ENCODE measurements at places on chromosomes 7 and 10.
A peak's percentile ranks its signal among the peaks of the same experiment; 100 is the strongest.

DNA sequence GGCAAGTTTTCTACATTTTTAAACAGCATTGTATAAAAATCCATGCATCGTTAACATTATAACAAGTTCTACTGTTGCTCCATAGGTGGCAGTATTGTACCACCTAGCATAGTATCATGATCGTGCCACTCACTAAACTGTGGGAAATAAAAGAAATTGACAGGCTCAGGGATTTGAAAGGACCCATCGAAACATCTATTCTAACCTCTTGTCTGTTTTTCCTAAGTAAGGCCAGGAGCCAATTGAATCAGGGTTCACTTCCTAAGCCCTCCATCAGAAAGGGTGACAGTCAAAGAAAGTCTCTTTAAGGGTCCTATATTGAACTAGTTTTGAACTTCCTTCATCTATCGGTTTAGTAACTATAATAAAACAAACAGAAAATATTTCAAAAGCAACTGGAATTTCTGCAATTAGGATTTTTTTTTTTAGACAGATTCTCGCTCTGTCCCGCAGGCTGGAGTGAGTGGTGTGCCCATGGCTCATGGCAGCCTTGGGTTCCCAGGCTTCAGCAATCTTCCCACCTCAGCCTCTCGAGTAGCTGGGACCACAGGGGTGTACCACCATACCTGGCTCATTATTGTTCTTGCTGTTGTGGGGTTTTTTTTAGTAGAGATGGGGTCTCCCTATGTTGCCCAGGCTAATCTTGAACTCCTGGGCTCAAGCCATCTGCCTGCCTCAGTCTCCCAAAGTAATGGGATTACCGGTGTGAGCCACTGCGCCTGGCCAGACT is 9.4 kb downstream of the HACD1 start:
- peak; percentile 67 for DNase-seq

DNA sequence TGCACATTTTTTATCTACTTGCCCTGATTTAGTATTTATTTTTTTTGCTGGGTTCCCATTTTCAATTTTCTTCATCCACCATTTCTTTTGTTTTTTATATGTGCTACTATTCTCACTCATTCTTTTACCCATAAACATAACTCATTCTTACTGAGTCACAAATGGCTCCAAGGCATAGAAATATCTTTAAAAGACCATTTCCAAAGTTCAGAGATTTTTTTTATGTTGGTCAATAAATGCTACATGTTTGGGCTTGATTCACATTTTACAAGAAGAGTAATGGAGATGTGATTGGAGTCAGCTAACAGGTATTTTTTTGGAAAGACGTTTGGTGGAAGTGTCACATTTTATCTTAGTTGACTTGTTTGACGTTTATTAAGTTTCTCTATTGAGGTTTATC is 1303.2 kb upstream of the LRRTM3 start:
- no peak for DNase-seq

DNA sequence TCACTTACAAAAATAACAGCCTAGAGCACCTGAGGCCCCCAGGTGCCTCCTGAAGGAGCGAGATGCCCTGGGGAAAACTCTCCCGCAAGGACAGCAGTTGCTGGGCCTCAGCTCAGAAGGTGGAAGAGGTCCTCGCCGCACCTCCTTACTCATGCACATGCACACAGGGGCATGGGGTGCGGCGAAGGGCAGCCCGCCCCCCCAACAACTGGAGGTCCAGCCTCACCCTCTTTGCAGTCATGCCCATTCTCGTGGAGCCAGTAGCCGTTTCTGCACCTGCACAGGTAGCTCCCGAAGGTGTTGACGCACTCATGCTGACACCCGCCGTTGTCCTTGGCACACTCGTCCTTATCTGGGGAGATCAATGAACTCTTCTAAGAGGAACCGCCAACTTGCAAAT is 19.9 kb upstream of the OPALIN start:
- DNase-seq: no peak

DNA sequence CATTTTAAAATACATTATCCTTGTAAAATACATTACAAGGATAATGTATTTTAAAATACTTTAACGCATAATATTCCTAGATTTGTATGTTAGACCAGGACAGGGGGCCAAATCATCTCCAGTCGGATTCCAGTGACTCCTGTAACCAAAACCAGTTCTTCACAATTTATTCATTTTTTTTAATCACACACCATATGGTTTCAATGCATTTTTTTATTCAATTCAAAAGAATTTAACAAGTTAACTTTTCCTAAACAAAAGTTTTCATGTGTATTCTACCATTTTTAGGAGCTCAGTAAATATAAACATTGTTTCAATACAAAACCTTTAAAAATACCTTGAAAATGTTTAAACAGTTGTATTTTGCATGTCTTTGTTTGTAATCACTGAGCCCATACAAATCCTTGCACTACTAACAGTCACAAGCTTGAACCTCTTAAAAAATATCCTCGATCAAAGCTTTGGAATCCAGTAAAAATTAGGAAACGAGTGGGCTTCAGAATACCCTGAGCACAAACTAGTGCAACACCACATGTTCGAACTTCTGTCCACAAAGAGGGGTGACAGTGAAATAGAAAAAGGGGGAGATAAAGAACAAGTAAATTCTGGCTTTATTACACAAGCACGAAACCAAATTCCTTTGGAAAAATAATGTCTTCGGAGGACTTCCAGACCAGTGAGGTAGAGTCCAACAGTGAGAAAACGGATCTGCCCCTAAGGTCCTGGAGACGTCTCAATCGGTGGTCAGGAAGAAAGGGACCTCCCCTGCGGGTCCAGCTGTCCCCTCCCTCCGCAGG is 1.6 kb downstream of the CCDC71L start:
- no peak for DNase-seq

GRCh38 chr7:94311515-94311914 is 83.2 kb upstream of the COL1A2 start:
- DNase-seq: no peak

GRCh38 chr7:10793995-10794775 is 179.5 kb upstream of the PHF14 start:
- DNase-seq: no peak

DNA sequence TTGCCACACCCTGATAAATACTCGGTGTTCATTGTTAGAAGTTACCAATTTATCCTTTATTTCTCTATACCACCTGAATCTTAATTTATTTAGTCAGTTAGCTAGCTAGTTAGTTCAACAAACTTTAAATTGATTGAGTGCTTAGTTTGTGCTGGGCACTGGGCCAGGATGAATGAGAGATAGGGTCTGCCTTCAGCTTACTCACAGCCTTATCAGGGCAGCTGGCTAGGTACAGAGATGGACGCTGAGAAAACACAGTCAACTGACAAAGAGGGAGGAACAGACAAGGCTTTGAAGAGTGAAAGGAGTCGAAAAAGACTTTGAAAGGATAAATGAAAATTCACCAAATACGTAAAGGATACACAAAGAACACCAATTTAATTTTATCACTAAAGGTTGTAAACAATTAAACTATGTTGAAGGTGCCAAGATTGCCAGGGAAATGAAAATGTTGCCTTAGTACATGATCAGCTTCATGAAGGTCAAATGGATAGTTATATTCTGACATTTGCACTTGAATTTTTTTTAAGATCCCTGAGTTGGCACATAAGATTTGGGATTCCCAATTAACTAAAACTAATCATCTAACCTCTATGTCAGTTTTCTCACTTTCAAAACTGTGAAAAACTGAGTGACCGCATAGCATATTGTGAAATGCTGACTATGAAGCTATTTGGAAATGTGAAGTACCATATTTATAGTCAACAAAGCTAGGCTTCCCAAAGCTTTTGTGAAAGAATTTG is 2.1 kb downstream of the CAV2 start:
- no peak for DNase-seq

DNA sequence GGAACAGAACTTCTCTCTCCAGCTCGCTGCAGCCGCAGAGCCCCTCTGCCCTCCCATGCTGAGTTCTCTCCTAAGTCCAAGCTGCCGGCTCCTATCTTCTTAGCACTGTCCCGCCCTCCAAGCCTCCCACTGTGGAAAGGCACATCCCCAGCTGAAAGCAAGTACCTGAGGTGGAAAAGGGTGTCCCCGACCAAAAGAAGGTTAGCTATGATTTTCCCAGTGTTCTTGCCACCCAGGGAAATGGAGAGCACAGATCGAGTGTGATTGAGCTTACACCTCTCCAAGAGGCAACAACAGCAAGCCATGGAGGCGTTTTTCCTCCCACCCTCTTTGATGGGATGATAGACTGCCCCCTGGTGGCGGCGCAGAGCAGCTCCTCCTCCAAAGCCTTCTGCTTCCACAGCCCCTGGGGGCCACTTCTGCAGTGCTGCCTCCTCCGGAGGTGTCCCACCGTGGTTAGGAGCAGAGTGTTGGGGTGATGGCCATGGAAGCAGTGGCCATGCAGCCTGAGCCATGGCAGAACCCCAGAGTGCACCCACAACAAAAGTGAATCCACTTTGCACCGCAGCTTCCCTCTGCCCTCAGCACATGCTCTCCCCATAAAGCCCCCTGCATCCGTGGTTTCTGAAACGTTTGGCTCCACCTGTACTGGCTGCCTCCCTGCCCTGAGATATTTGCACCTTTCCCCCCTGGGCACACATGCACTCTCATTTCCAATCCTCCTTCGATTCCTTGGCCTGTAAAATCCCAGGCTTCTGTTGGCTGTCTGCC is 143.1 kb upstream of the STK17A start:
- DNase-seq: peak; percentile 22

GRCh38 chr10:71912431-71912830 is 51.8 kb upstream of the CHST3 start:
- DNase-seq: no peak

GRCh38 chr10:127715782-127716378 is 21.1 kb upstream of the FOXI2 start:
- no peak for DNase-seq

- DNase-seq: no peak
Observed at GRCh38 chr10:122441961-122442360, 12.5 kb upstream of the ARMS2 start.

GRCh38 chr10:97534746-97535367 is 36.1 kb downstream of the UBTD1 start:
- DNase-seq: peak; percentile 32

GRCh38 chr10:114678820-114679219 is 20.7 kb upstream of the ABLIM1 start:
- DNase-seq: no peak

DNA sequence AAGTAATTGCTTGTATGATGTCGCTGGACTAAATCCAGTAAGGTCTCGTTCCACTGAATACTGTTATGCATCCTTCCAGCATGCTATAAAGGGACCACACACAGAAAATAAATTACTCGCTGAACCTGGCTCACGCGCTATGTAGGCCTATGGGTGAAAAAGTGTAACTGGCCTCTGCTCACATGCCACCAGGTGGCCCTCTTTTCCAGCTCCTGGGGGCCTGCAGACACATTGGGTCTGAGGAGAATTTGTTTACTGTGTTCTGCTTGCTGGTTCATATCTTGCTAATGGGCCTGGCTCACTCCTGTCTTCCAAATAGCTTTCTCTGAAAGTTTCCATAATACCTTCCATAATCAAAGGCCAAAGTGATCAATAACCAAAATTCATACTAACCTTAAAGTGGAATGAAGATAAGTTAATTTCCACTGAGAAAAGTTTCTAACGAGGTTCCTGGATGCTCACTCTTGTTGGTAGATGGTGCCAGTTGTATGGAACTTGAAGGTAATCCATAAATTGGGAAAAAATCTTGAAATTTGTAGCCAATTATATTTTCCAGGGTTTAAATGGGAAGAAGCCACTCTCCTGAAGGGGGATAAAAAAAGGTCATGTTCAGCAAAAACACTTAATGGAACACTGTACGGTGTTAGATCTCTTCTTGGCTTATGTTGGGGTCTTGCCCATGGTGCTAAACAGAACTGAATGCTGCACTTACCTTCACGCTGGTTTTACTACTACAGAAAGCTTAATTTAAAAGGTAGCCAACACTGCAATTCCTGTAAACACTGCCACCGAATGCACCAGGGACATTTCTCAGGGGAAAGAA is 27.0 kb upstream of the ZPBP start:
- no peak for DNase-seq

DNA sequence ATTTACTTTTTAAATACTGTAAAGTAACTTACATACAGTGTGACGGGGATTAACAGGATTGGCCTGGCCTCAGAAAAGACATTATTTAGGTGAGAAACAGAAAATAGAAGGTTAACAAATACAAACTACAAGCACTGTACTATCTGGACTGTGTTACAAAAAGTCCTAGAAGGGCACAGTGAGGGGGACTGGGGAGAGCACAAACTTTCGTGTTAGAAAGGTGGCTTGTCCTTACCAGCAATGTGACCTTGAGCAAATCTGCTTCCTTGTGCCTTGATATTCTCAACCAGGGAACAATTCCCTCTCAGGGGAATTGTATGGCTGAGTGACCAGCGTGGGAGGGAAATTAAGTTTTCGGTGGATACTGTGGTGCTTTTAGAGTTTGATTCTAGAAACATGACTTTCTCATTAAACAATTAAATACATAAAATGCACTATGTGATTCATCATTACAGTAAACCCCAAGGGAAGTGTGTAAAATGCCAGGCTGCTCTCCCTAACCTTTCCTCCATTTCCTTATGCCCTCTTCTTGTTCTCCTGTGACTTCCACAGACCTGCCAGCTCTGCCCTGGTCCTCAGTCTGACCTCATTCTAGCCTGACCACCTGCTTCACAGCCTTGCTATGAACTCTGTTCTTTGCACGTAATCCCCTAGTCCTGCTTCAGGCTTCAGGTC is 57.7 kb downstream of the OSBPL3 start:
- DNase-seq: no peak

- DNase-seq: no peak
Observed at GRCh38 chr7:143455491-143455890, 12.2 kb downstream of the TAS2R60 start.

- DNase-seq: no peak
Observed at GRCh38 chr7:89989454-89989853, 164.8 kb upstream of the STEAP1 start.

- DNase-seq: no peak
Observed at GRCh38 chr7:100680576-100681271, 7.2 kb downstream of the GNB2 start.

- DNase-seq: no peak
Observed at GRCh38 chr10:7111561-7111960, 299.3 kb downstream of the SFMBT2 start.

GRCh38 chr7:100407285-100408180 is 21.0 kb downstream of the ZCWPW1 start:
- peak; percentile 21 for DNase-seq

GRCh38 chr10:113648478-113648877 is 15.4 kb downstream of the NRAP start:
- no peak for DNase-seq

- DNase-seq: no peak
Observed at GRCh38 chr7:23863209-23863787, 153.3 kb downstream of the STK31 start.

DNA sequence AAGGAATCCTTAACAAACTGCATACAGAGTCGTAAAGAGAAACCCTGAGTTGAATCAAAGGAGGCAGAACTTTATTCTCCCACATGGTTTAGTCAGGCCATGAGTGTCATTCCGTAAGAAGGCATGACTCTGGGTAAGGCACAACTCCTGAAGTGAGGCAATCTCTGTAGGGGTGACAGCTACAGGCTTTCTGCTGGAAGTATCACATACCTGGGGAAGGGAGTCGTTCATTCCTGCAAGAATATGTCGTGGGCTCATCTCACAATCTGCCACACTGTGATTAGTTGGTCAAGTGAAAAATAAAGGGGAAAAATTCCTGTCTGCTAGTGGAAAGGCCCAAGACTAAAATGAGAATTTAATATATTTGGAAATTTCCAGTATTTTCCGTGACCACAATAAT is 392.6 kb downstream of the POM121L12 start:
- DNase-seq: no peak
